ENCODE measurements at places on chromosomes 6 and 20.
A peak's percentile ranks its signal among the peaks of the same experiment; 100 is the strongest.

DNA sequence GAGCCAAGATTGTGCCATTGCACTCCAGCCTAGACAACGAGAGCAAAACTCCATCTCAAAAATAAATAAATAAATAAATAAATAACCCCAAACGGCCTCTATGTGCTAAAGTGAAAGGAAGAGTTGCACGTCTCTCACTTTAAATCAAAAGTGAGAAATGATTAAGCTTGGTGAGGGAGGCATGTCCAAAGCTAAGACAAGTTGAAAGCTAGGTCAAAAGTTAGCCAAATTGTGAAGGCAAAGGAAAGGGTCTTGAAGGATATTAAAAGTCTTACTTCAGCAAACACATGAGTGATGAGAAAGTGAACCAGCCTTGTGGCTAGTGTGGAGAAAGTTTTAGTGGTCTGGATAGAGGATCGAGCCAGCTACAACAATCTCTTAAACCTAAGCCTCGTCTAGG lies 14.3 kb downstream of the ZBP1 start:
- DNase-seq: no peak

GRCh38 chr6:23357185-23357766 lies 768.7 kb upstream of the NRSN1 start:
- DNase-seq: no peak

- DNase-seq: no peak
These were observed 24.7 kb downstream of the PTPRK start for GRCh38 chr6:128495536-128496333.

- no peak for DNase-seq
These were observed 86.9 kb downstream of the RFX6 start for GRCh38 chr6:116963972-116964371.

GRCh38 chr6:111842891-111843290 lies 30.4 kb downstream of the FYN start:
- peak; percentile 45 for DNase-seq

DNA sequence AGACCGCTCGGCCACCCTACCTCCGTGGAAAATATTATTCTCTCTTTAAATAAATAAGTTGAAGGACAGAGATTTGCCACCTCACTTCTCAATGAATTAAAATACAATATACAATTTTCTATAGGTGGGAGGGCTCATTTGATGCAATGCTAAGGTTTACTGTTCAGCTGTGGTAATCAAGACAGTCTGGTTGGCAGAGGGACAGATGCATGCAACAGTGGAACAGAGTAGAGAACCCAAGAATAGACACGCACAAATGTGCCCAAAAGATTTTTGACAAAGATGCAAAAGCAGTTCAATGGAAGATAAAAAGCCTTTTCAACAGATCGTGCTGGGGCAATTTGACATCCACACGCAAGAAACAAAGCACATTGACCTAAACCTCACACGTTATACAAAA lies 145.2 kb downstream of the CEBPB start:
- no peak for DNase-seq

GRCh38 chr20:8223091-8223870 lies 91.2 kb downstream of the PLCB1 start:
- DNase-seq: no peak

- DNase-seq: peak; percentile 65
These were observed 96.1 kb upstream of the RIN2 start for GRCh38 chr20:19661717-19662636.

- DNase-seq: no peak
These were observed 418.6 kb downstream of the CDKAL1 start for GRCh38 chr6:20952699-20953474.

DNA sequence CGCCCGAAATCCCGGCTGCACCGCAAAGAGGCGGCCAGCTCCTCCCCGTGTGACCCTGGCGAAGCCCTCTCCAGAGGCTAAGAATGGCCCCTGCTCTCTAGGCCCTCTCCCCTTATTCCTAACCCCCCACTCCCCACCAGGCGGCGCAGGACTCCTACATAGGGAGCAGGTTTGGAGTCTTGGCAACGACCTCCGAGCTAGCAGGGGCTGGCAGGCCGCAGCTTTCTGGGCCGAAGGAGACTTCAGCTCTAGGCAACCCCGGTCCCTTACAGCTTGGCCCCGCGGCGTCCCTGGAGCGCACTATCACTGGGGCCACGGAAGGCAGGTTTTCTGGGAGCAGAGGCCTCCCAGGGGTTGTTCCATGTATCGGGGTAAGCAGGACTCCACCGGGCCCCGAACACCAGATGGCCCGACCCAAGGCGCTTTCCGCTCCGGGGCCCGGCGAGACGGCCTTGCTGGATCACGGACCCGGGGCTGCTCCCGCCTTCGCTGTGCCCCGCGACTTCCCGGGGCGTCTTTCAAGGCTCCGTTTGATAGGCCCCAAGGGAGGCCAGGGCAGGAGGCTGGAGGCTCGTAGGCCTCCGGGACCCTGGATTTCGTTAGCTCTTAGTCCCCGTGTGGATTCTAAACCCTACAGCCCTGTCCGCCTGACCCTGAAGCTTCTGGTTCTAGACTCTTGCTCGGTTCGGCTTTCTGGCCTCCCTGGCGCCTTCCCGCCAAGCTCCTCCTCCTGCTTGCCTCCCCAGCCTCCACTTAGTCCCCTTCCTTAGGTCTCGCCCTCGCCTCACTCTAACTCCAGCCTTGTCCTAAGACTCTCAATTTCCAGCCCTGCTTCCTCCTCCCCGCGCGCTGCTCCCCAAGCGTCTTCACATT lies 1.9 kb downstream of the SLC32A1 start:
- DNase-seq: peak; percentile 63

GRCh38 chr6:129364767-129365166 lies 345.2 kb downstream of the ARHGAP18 start:
- no peak for DNase-seq

GRCh38 chr6:31686483-31686882 lies 5.6 kb upstream of the LY6G5C start:
- no peak for DNase-seq

DNA sequence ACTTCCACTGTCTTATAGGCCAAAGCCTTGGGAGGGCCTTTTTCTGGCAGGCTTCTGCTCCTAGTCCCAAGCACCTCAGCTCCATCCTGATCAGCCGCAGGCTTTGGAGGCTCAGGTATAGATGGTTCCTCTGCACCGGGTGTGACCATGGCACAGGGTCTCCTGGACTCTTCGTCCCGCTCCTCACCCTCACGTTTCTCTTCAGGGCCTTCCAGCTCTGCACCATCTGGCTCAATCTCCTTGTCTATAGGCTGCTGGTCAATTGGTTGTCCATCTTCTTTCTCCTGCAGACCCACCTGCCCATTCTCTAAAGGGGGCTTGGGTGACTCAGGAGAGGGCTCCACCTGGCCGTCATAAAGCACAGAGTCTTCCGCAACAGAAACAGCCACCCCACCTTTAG lies 37.0 kb downstream of the BFSP1 start:
- DNase-seq: no peak

GRCh38 chr20:25659999-25660398 lies 36.2 kb upstream of the NANP start:
- DNase-seq: no peak

- DNase-seq: no peak
These were observed 1532.7 kb downstream of the HACE1 start for GRCh38 chr6:103326760-103327757.

DNA sequence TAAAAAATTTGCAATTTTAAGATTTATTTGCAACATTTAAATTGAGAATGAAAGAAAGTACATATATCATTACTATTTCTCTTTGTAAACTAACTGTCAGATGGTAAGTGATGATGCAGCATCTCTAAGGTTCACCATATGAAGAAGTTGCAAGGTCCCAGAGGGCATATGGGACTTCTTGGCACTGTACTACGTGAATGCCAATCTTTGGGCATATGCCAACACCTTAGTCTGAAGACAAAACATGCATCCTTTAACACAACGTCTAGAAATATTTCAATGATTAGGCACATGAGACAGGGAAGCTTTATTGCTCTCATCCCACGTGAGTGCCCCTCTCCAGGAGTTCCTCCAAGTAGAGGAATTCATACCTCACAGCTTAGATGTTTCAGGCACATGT lies 66.8 kb downstream of the CDK19 start:
- no peak for DNase-seq

- no peak for DNase-seq
These were observed 66.7 kb downstream of the TRAM2 start for GRCh38 chr6:52510213-52510562.

GRCh38 chr6:4125933-4126864 lies 9.2 kb downstream of the ECI2 start:
- no peak for DNase-seq

- peak; percentile 84 for DNase-seq
These were observed 12.2 kb upstream of the SERPINB1 start for GRCh38 chr6:2853769-2854395.

DNA sequence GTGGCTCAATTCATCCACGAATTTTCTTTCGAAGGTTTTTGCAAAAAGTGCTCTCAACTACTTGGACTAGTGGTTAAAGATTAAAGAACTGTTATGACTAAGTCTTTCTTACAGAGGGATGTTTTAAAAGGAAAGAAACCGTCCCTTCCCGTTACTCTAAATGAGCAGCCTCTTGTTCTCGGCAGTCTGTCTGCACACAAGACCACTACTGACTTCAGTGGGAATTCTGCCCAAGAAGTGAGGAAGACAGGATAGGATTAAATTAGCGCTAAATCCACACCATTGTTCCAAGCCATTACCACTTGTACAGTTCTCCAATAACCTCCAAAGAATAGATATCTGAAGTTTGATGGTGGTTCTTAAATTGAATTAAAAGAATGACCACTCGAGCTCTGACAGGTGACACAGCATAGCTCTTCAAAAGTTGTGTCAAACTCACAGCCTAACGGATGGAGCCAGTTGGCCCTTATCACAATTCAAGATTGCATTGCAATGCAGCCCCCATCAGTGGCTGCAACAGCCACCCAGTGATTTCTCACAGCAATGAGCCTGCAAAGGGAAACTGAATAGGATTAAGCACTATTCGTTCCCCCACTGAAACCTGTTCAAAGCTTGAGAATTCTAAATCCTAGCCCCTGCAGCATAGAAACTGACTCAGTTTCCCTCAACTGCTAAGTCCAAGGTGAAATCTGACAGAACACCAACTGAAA lies 1.8 kb downstream of the EPB41L2 start:
- no peak for DNase-seq

Data from activated CD4-positive, alpha-beta T cell treated with anti-CD3 and anti-CD28 coated beads, Interleukin-2, Interleukin-6, amounts not matched to agents 100 ng/mL and 50 ng/mL, durations not matched to agents 16 hours and 8 hours (primary cell).